ENCODE measurements at places on chromosomes 12 and 14.

GRCh38 chr14:63465347-63465746, 77.8 kb downstream of the PPP2R5E start:
- no peak for DNase-seq

GRCh38 chr14:58177125-58177524, 22.8 kb upstream of the ACTR10 start:
- DNase-seq = no peak

GRCh38 chr14:97138801-97139200, 341.6 kb downstream of the VRK1 start:
- DNase-seq = no peak

- no peak for DNase-seq
Observed at GRCh38 chr12:64147011-64147631, 75.0 kb downstream of the KICS2 start.

GRCh38 chr12:102873077-102873476, 44.0 kb downstream of the PAH start:
- no peak for DNase-seq

GRCh38 chr14:94805680-94806288, 35.9 kb upstream of the GSC start:
- DNase-seq = no peak

DNA sequence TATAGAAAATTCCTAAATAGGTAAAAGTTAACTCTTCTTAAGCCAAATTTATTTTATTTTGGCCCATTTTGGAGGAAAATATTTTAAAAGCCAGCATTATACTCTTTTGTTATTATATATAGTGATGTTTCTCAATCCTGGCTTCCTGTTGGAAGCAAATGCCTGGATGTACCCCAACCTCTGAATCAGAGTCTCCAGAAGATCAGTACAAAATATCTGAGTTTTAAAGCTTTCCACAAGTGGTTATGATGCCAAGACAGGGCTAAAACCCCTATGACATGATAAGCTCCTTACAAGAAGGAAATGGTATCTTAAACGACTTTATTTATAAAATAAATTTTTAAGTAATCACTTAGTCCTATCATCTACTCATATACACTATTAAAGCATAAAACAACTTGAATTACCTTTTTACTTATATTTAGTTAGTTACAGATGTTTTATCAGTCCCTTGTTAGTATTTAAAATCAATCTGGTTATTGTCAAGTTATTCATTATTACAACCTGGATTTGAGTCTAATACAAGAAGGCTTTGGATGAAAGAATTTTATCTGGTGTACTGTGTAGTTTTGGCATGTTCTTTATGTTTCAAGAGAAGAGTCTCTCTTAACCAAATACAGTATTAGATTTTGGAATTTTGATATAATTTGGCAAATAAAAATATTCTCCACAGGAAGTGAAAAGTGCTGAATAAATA, 238.1 kb downstream of the SLC2A13 start:
- no peak for DNase-seq

DNA sequence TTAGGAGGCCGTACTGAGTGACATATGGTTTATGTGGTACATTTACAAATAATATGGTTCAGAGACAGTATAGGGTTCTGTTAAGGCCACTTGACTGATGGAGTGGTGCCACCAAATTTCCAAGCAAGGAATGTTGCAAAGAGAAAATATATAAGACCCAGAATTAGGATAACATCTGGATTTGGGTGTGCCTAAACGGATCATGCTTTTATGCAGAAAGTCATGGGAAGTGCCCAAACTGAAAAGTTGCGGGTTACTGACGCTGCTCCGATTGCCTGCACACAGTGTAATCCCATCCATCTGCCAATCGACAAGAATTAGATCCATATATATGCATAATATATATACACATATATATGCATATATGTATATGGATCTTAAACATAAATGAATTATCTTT, 138.4 kb upstream of the DCN start:
- no peak for DNase-seq
